Fibroblast of the conjunctiva (primary cell): ENCODE measurements at places on chromosomes 2 and 18.

DNA sequence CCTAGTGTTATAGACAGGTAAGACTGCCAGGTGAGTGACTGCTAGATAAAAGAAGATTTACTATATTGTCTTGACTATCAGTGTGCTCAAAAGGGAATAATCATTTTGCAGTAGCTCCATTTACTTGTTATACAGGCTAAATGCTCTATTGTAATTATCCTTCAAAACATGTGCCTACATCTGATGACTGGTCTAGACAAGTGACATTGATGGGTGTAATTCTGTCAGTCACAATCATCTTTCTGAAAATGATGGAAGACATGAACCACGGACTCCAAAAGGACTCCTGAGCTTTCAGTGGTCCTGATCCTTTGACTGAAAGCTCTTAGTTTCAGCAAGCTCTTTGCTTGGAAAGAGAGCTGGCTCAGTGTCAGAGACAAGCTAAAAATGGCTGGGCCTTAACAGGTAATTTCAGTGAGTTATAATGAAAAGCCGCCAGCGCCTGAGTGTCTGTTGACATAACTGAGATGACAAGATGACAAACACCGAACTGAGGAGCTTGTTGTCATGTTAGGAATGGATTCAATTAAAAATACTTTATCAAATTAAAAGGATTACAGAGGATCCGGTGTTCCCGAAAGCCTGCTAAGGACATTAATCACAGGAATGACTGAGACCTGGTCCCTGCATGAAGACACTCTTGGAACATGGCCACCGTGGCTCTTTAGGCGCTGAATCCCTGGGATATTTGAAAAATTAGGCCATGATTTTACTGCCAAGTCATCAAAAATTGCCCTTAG lies 141.7 kb downstream of the CMPK2 start:
- DNase-seq: no peak

DNA sequence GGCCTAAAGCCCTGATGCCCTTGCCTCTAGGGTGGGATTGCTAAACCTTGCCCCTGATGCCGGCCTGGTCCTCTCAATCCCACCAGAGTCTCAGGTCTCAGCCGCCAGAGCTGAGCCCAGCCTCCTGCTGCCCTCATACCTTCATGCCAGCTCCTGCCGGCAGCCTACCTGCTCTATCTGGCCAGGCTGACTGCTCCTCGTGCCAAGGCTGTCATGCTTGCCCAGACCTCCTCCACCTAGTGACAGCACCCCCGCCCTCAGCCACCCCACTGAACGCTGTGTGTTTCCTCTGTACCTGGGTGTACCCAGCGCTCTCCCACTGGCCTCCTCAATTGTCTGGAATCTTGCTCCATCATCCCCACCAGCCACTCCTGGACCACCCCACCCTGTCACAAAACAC lies 120.1 kb downstream of the CACNB4 start:
- DNase-seq: no peak

DNA sequence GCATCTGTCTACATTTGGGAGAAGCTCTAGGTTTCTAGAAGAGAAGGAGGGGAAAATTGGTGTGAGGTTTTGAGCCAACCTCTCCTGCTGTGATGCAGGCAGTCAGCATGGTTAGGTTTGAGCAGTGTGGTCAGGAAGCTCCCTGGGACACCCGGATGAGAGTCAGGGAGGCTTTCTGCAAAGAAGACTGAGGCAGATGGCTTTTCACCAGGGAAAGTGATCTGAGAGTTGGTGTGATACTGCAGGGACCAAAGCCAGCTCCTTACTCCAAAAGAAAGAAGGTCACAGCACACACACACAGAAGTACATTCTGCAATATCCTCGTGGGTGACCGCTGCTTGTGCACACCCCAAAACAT lies 75.8 kb upstream of the BCL11A start:
- DNase-seq: no peak

DNA sequence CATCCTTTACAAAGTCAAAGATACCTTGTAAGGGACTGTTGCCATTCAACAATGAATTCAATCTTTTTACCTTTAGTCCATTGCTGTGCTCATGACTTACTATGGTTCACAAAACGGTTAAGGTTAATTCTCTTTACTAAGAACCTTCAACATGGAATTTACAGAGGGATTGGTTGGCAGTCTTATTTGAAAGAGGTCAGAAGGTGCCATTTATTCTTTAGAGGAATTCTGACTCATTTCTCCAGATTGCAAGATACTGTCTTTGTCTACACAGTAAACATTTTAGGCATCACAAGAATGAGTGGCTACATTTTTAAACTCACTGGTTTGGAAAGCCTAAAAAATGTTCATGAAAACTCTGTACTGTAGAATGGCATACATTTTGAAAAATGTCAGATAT lies 17.4 kb downstream of the KCNH7 start:
- DNase-seq: no peak

- DNase-seq: no peak
These were observed 4.7 kb downstream of the CDK5R2 start for GRCh38 chr2:218964041-218964771.

DNA sequence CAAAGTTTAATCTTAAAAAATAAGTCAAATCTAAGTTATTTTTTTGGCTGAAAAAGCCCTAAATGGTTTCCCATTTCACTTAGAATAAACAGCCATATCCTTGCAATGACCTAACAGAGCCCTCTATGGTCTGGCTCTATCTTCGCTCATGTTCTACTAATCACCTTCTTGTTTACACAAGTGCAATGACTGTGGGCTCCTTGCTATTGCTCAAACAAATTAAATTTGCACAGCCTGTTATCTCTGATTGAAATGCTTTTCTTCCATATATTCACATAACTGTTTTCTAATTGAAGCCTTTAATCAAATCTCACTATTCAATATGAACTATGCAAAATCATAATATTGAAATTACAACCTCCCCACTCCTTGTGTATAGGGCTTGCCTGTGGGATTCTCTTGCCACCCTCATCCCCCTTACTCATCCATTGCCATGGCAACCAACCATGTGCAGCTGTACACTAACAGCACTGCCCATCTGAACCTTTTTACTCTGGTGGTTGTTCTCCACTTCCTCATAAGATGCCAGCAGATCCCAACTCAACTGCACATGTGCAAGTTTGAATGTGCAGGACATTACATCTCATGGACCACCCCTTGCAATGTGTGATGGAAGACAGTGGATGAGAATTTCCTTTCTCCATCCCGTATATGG lies 1083.2 kb downstream of the SOCS6 start:
- no peak for DNase-seq

- DNase-seq: no peak
These were observed 114.2 kb upstream of the TPO start for GRCh38 chr2:1299043-1299442.

DNA sequence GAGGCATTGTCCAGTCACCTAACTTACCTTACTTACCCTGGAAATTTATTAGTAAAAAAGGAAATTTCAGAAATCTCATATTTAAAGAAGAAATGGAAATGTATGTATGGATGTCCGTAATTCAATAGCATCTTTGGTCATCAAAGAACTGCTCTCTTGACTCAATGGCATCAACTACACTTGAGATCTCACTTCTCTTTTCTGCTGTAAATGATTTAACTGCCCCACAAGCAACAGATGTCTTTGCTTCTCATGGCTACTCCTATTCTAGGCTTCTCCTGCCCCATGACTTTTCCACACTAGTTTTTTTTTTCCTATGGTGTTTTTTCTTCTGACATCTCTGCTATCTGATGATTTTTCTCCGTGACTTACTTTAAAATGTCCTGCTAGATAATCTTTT lies 34.0 kb upstream of the ERMN start:
- no peak for DNase-seq

DNA sequence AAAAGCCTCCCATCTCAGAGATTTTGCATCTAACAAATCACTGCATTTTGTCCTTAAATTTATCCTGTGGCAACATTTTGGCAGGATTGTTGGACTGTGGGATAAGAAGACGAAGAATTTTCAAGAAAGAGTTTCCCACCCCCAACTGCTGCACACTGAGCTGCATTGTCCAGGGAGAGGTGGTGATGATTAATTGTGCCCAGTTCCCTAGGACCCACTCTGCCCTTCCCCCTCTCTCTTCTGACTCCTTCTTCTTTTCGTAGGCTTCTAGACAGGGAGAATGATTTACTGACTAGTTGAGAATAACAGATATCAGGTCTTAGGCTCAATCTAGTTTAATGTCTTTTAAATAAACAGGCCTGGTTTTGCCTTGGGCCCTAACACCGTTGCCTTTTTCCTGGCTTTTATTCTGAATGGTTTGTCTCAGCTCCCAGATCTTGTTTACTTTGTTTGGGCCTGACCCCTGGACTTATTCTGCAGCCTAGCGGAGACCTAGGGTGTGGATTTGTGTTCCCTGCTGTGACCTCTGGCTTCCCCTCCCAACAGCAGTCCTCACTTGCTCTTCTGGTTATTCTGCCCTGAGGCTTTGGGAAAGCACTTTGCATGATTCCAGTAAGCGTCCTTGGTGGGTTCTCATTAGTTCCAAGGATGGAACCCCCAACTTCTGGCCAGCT lies 233.3 kb downstream of the INSIG2 start:
- no peak for DNase-seq

DNA sequence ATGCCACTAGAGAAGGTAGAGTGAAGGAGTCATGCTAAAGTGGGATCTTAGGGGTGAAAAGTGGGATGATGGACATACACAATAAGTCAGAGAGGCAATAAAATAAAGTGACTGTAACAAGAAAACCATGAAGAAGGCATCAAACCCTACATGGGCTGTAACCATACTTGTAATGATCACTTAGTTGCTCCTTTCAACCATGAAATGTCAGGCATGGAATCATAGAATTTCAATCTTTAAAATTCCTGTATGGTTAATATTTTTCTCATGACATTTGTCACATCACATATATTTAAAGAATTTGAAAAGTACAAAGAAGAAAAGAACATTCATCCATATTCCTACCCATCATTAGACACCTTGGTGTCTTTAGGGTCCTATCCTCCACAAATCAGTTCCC lies 20.9 kb upstream of the SETBP1 start:
- no peak for DNase-seq

- DNase-seq: no peak
These were observed 380.6 kb downstream of the TSN start for GRCh38 chr2:122136056-122136455.

DNA sequence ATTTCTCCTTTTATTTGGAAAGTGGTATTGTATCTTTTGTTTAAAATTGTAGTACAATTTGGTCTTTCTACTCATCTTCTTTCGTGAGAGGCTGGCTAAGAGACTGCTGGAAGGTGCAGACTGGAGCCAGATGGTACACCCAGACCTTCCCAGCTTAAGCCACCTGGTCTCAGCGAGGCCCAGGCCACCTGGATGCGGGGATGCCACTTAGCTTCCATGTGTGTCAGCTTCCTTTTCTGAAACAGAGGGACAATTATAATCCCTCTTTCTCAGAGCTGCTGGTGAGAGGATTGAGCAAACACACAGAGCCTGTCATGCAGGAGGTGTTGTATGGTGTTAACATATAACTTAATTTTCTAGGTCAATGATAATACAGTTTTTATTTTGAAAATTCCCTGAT lies 17.4 kb downstream of the FARP2 start:
- DNase-seq: no peak

- no peak for DNase-seq
These were observed 394.2 kb downstream of the IRS1 start for GRCh38 chr2:226405465-226405864.

DNA sequence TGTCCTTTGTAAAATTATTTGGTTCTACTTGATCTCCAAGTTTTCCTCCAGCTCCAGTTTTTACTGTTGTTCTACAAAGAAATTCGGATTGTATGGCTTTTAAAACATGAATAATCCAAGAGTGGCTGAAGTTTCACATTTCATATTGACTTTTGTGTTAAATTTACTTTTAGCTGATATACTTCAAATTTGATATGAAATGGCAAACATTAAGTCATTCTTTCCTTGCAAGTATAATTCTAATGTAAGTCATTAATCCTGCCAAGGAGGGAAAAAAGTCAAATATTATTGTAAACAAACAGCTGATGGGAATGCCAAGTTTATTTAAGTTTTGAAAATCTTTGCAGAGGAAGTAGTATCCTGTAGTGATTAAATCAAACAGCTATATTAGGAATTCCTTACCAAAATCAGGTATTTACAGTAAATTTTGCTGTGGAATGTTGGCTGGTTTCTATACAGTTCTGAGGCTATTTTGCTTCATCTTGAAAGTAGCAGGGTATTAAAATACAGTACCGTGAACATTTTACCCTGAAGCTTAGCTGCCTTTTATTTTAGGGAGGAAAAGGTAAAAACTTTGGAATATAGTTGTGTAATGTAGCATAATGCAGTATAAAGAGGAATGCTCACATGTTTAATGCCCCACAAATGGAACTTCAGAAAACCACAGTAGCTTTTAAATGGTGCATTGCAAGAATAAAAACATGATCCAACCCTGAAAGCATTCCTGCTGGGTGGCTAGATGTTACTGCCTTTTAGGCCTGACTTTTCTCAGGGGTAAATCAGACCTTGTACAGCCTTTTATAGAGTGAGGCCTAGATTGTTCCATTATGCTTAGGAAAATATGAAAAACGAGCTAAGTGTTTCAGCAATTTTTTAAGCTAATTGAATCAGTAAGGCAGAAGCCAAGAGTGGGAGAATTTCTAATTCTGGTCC lies 62.7 kb upstream of the NT5C1B start:
- DNase-seq: no peak

- peak; percentile 12 for DNase-seq
These were observed 473.8 kb downstream of the TGIF1 start for GRCh38 chr18:3923750-3924149.

DNA sequence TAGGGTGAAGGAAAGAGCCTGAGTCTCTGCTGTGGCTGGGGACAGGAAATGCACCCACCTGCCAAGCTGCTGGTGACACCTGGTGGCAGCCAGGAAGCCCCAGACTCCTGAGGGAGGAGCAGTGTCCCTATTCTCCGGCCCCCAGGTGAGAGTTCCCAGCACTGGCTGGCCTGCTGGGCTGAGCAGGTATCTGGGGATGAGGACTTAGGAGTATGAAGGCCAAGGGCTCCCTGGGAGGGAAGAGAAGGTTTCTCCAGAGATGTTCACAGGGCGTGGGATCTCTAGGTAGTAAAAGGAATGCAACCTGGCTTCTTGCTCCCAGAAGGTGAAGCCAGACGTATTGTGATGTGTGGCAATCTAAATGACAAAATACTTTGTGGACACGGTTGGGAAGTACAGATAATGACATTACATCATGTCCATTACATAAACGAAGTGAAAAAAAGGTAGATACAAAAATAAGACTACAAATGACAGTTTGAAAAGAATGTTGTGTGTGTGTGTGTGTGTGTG lies 75.8 kb upstream of the SLC1A4 start:
- DNase-seq: no peak

DNA sequence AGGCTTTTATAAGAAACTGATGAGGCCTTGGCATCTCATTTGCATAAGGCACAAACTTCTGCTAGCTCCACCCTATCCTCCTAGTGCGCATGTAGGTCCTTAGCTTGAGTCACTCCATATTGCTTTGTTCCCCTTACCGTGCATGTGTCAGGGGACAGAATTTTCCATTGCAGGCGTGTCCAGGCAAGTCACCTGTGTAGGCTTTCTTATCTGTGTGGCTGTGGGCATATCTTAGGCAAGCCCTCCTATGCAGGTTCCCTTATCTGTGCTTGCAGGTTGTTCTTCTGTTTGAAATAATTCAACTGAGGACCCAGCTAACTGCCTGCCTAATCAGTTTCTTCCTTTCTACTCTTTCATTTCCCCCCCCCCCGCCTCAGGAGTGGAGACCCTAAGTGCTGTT lies 63.3 kb upstream of the CDCA7 start:
- no peak for DNase-seq
